ENCODE measurements at places on chromosomes 1 and 21.
A peak's percentile ranks its signal among the peaks of the same experiment; 100 is the strongest.

GRCh38 chr1:33630686-33631085 is 158.2 kb downstream of the ZSCAN20 start:
- no peak for DNase-seq

DNA sequence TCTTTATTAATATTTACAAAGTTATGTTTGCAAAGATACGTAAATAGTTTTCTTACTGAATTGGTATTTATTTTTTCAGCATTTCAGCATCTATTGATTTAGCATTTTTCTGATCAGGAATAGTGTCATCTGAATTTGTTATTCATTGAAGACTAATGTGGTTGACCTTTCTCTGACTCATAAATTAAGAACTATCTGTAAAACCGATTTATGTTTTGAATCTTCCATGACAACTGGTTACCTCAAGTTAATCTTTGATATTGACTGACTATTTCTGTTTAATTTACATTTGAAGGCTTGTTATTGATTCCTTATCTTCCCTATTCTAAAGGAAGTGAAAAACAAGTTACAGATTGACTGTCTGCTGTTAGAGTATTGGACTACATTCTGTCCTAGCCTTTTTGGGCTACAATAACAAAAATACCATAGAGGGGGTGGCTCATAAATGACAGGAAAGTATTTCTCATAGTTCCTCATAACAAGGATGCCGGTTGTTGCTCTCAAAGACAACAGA is 1131.4 kb downstream of the PLA2G4A start:
- DNase-seq, result no peak

- peak; percentile 78 for DNase-seq
Observed at GRCh38 chr1:154972517-154973343, 1.8 kb upstream of the CKS1B start.

DNA sequence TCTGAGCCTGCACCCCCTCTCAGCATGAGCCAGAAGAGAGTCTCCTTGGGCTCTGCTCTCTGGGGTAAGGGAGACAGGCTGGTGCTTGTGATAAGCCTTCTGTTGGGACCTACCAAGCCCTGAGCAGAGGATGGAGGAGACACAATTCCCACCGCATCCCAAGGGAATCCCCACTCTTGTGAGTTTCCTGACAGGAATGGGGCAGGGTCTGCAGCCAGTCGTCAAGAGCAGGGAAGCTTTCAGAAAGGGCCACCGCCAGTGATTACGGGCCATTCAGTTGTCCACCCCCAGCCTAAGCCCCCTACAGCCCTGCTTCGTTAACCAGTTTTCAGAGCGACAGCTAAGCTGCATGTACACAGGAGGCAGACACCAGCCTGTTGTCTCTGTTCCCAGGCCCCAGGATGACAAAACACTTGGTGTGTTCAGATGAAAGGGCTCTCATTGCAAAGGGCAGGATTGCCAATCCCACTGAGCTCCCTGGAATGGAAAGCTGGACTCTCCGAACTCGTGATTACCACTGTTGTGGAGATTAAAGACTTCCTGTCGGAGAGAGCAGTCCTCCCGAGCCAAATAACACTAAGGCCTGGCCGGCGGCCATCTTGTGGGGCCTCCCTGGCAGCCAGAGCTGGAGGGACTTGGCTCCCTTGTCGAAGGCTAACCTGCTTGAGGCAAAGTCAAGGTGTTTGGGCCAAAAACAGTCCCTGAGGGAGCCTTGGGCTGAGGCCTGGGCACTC is 37.4 kb upstream of the SLC30A1 start:
- peak; percentile 80 for DNase-seq

GRCh38 chr21:44687671-44688070 is 5.7 kb upstream of the KRTAP12-1 start:
- DNase-seq, result no peak

DNA sequence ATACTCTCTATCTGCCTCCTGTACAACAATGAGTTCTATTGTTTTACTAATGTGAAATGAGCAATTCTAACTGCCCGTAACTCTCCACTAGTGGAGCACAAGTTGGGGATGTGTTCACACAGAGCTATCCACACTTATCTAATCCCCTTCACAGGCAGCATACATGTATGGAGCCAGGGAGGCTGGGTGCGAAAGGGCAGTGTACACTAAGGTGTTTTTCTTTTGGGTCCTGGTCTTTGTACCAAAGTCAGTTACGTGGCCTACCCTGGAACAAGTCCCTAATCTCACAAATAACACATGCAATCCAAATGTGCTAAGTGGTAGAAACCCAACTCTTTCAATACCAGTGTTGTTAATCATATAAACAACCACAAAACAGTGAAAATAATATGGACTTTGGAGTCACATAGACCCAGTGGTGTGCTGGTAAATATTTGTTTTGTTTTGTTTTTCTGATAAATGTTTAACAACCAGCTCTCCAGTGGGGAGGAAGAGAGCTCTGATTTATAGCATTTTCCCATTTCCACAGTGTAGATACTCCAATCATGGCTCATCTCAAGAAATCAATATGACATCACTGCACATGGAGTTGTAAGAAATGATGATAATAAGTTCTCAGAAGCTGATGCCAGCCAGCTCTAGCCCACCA is 319.9 kb upstream of the DUSP10 start:
- no peak for DNase-seq

- peak; percentile 17 for DNase-seq
Observed at GRCh38 chr1:30451532-30452125, 271.8 kb downstream of the MATN1 start.

DNA sequence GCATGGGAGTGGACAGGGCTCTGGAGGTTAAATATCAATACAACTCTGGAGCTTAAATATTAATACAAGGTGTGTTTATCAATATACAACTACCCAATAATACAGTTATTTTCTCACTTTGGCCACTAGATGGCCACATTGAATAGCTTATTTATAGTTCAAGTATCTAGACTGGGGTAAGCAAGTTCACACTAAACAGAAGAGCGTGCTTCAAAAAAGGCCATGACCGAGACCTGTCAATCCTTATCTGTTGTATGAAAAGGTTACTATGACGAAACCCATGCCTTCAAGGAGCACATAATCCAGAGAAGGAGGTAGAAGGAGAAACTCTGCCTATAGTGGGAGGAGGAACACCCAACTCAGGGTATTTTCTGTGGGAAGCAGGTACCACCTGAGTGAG is 29.1 kb downstream of the CHML start:
- DNase-seq, result no peak

GRCh38 chr1:6466023-6466422 is at the start of gene TNFRSF25:
Gene TNFRSF25, minus strand, starts transcription at chr1:6466173. Its CDS starts 66 bp downstream, at chr1:6466107.
- no peak for DNase-seq

DNA sequence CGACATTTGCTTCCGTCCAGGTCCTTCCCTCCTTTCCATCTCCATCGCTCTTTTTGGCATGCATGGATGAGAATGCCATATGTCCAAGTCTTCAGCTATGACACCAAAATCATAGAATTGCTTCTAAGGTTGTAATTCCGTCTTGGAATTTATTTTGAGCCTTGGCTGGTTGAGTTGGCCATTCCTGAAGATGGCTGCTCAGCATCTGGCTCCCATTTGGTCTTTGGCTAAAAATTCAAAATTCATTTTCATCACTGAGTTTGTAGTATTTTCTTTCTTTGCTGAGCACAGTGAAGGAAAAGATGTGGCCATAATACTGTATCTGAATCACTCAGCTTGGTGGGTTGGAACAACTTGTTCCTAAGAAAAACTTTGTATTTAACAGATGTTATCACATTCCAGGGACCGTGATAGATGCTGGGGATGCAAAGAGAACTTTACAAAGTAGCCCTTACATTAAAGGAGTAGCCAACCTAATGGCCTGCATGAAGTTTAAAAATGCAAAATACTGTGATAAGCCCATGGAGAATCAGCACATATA is 15.6 kb downstream of the JUN start:
- DNase-seq, result no peak

Measured in sigmoid colon (tissue), 7 donors.